Left ventricle myocardium superior (tissue), 1 donor: ENCODE measurements at places on chromosomes 2 and 18. TPM values are rescaled to one million over a fixed set of nuclear protein-coding genes. Genes with fewer than 3 reads are reported as not detected.

ACMSD gene
- not detected for total RNA-seq

UGT1A7 gene
- not detected for total RNA-seq

DNA sequence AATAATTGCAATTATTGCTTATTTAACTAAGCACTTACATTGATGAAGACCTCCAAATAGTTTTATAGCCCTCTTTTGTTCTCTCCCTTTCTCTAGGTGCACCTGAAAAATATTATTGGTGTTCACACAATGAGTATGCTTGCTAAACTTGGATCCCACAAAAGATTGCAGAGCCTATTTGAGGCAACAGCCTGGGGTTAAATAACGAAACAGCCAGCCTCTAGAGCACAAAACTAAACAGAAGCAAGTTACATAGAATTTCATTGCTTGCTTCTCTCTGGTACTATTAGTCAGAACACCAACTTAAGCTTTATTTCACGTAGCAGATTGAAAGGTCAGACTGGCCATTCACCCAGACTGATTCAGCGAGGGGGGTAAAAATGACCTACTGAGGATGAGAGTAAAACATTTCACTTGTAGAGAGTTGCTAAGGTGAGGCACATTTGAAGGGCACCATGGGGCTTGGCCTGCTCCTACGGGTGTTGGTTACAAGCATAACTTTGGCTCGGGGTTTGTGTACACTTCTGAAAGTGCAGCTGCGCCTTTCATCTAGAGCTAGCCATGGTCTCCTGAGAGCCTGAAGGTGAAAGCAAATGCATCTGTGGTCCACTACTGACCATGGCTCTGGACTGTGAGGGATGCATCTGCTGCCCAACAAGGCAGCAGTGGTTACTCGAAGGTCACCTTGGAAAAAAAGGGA is 225.1 kb upstream of the LRRTM1 start:
- no peak for DNase-seq

- DNase-seq, result no peak
Measured at GRCh38 chr18:46630160-46630559, 26.9 kb downstream of the LOXHD1 start.

- no peak for DNase-seq
Measured at GRCh38 chr2:56582570-56582969, 398.8 kb downstream of the CCDC85A start.
